ENCODE measurements at places on chromosomes 16 and 17. TPM values are rescaled to one million over a fixed set of nuclear protein-coding genes. Genes with fewer than 3 reads are reported as not detected.

DNA sequence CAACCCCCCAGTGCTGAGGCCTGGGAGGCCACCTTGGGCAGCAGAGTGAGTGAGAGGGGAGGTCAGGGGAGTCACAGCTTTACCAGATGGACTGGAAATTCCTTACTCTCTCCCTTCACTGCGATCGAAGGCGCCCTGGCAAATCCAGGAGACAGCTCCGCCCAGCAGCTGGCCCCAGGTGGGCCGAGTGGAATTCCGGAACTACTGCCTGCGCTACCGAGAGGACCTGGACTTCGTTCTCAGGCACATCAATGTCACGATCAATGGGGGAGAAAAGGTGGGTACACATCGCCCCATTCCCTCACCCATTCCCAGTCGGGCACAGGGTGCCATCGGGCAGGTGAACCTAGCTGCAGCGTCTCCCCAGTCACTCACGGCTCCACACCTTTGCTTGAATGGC lies 91.6 kb downstream of the ABCC6 start:
- no peak for DNase-seq

DNA sequence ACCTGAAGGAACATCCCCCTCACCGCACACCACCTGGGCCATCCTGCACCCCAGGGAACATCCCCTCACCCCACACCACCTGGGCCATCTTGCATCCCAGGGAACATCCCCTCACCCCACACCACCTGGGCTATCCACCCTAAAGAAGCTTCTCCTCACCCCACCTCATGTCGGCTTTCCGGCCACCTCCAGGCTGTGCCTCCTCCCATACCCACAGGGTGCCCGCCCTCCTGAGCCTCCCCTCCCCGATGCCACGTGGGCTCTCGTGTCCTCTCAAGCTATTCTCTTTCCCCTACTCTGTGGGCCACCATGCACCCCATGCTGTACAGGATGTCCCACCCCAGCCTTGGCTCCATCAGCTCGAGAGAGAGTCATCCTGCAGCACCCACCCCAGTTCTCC lies 18.0 kb downstream of the MYLK3 start:
- no peak for DNase-seq

- DNase-seq = no peak
These were observed 9.1 kb downstream of the LDHD start for GRCh38 chr16:75107505-75107904.

- no peak for DNase-seq
These were observed 6.4 kb downstream of the NFE2L1 start for GRCh38 chr17:48054238-48055185.

DNA sequence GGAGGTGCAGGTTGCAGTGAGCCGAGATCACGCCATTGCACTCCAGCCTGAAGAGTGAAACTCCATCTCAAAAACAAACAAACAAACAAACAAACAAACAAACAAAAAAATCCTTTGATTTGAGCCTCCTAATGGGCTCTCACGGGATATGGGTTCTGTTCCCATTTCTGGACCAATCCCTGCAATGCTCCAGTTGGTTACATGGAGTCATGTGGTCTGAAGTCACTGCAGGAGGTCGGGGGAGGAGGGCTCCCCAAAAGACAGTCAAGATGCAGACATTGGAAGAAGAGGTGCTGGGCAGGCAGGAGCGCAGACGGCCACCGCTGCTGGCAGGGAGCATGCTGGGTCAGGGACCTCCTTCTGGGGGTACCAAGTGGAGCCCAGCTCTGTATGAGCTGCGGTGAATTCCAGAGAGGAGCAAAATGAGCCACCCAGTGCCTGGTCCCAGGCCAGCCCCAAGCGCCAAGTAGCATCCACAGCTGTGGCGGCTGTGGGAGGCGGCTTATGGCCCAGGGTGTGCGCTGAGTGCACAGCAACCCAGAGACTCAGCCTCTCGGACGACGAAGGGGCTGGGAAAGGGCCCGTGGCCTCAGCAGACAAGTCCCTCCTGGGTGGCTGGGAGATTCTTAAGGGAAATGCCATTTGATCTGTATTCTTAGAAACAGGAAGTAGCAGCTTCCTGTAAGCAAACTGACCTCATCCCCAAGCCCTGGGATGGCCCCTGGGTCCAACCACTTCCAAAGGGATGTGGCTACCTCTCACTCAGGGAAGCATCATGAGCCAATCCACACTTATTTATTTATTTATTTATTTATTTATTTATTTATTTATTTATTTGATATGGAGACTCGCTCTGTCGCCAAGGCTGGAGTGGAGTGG lies 19.6 kb upstream of the ATP2A3 start:
- DNase-seq = peak; percentile 67

GRCh38 chr17:80939151-80940145 lies 52.2 kb upstream of the CHMP6 start:
- DNase-seq = no peak

DNA sequence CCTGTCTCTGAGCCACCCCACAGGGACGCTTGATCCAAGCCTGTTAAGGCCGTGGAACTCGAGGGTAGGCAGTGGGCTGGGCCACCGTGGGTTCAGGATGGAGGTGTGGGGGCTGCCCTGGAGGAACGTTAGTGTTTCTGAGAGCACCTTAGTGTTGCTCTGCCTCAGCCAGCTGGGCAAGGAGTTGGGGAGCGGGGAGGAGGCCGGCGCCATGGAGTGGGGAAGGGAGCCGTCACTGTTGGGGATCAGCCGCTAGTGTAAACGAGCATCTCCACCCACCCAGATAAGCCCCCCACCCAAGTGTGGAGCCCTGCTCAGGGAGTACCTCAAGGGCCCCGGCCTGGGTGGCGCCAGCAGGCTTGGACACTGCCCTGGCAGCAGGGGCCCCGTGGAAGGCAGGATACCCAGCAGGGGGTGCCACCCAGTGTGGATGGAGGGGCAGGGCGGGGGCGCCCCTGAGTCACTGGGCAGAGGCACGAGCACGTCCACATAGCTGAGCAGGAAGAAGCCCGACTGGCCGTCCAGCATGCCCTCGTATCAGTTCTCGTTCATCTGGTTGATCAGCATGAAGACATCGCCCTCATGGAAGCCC lies 98.6 kb downstream of the KPNA2 start:
- DNase-seq = no peak

DNA sequence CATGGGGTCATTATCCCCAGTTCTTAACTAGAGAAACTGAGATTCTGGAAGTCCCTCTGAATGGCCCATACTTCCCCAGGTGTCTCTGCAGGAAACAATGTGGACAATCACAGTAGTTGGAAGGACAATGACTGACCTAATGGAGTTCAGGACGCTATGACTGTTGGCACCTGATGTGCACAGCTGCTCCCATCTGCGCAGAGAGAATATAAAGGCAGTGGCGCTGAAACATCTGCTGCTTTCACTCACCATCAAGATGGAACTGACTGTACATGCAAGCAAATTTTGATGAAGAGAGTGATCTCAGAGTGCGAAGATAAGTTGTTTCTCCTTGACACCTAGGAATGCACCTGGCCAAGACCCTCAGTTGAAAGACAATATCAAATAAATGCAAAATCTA lies 395.7 kb upstream of the ASIC2 start:
- DNase-seq = no peak

DNA sequence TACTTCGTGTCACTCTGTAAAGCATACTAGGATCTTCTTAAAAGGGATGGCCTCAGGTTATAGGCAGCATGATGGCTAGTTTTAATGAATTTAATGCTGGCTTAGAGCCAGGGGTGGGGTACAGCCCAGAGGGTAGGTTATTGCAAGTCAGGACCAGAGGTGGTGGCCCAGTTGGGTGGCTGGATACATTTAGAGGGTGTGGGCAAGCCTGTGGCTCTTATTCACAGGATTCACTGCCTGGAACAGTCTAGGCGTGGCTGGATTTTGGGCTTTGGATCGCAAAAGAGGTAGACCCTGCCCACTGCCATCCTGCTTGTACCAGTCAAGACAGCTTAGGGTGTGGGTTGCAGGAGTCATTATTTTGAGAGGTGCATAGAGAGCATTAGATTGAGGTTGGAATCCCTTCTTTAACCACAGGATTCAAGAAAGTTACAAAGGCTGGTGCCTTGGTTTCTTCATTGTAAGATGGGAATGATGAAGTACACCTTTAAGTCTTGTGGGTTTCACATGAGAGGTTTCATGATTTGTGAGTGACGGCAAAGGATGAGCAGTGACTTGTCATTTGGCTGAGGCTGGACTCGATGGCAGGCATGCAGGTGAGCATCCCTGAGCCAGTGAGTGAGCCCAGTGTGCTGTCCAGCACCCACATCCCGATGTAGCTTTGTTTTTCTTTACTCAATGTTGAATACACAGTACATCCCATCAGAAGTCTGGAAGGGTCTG lies 85.2 kb downstream of the KSR1 start:
- no peak for DNase-seq

- no peak for DNase-seq
These were observed 45.9 kb upstream of the CHMP6 start for GRCh38 chr17:80945736-80946135.

GRCh38 chr16:2787961-2788360 lies 601 bp upstream of the PRSS33 start:
- no peak for DNase-seq

DNA sequence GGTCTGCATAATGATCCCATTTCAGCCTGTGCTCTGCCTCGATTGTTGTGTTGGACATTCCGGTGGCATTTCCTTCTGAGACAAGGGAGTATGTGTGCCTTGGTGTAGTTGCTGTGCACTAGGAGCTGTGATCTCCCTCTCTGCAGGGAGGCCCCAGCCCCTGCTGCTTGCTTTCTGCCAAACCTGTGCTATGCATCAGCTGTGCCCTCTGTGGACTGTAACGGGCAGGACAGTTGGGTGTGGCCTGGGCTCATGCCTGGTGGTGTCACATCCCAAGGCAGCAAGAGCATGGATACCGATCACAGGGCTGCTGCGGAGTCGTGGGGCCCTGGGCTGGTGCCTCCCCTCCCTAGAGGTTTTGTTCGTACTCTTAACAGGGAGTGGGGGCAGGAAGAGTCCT lies 3.8 kb upstream of the JPT2 start:
- DNase-seq = no peak

- no peak for DNase-seq
These were observed 83.5 kb downstream of the ZNF778 start for GRCh38 chr16:89300976-89301360.

DNA sequence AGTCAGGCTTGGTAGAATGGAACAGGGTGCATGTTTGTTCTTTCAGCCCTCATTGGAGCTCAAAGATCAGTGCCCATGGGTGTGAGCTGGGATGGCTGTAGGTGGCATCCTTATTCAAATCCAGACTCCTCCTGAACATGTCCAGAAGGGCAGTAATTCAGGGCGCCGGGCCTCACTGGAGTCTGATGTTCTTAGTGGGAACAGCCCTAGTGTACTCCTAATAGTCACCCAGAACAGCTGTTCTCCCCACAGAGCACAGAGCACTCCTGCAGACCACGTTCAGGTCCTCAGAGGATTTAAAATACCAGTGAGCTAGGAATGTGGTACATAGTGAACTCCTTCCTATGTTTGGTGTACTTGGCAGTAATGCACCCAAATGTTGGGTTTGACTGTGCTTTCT lies 96.2 kb downstream of the BANP start:
- no peak for DNase-seq

DNA sequence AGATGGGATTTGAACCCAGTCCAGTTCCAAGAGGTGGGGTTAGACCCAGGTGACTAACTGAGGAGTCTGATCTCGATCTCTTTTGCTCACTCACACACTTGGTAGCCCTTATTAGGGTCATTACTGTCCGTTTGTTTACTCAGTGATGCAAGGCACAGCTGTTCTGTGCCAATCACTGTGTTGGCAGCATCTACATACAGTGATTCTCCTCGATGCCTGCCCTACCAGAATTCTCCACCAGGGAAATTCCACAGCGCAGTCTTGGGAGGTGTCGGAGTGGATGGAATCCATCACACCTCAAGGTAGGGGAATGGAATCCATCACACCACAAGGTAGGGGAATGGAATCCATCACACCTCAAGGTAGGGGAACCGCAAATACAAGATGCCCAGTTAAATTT lies 279.6 kb downstream of the MAF start:
- no peak for DNase-seq

GRCh38 chr17:5784791-5785190 lies 200.5 kb upstream of the NLRP1 start:
- no peak for DNase-seq

- no peak for DNase-seq
These were observed 30.9 kb upstream of the TANC2 start for GRCh38 chr17:62935098-62935497.

- DNase-seq = no peak
These were observed 135.1 kb downstream of the SKAP1 start for GRCh38 chr17:48294806-48295361.

- DNase-seq = no peak
These were observed 45.9 kb downstream of the JPH3 start for GRCh38 chr16:87648236-87648635.

SLC5A10 gene
- total RNA-seq = not detected

RHBDL1 gene
- 1.8 TPM for total RNA-seq

SCIMP gene
- not detected for total RNA-seq

MED31 gene
- total RNA-seq = 28.0 TPM

TEKT3 gene
- not detected for total RNA-seq

Data from endothelial cell of umbilical vein (primary cell).